ENCODE measurements at places on chromosomes 2 and 18. TPM values are rescaled to one million over a fixed set of nuclear protein-coding genes. Genes with fewer than 3 reads are reported as not detected.

DNA sequence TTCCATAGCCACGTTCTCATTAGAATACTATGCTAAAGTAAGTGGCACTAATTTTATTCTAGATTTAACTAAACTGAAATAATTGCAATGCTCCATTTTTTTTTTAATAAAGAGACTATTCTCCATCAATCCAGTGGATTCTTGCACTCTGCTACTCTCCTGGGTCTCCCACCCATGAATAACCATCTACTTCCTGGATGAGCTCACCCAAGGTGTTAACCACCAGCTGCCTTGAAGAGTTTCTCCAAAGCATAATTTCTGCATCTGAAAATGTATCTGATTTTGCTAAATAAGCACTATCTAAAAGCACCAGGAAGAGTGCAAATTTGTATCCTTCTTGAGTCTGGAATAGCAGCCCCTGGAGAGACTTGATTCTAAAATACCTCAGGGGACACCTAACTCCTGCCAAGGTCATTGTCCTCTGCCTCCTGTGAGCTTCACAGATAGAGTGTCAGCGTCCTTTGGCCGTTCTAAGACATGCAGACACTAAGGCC lies 41.6 kb upstream of the SH3BP4 start:
- no peak for ATAC-seq

DNA sequence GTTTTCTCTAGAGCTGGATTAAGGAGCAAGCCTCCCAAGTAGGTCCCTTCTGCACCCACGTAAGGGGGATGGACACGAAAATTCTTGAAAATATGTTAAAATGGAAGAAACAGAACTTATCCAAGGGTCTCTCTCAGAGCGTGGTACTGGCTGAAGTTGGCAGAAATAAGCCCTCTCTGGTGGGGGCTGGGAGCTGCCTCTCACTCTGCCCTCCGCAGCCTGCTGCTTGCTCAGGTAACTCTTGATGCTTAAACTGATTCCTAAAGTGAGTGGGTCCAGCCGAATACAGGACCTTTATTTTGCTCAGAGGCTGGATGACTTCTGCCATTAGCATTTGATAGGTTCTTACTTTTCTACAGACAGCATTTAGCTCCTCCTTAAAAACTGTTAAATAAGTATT lies 78.1 kb downstream of the SPHKAP start:
- no peak for ATAC-seq

DNA sequence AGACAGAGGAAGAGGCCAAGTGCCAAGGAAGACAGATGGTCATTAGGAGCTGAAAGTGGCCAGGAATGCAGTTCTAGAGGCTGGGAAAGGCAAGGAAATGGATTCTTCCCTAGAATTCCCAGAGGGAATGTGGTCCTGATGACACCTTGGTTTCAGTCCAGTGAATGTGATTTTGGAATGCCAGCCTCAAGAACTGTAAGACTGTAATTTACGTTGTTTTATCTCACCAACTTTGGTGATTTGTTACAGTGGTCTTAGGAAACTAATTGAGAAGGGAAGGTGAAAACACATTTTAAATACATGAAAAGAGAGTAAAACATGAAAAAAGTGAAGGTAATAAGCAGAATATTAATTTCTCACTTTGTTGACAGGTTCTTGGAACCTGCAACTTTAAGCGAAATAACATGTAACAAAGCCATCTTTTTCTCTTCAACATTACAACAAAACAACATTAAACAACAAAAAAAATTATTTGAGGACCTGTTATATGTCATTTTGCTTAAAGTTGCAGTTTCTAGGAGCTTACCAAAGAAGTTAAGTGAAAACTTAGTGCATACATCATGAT lies 370.2 kb downstream of the METTL4 start:
- no peak for ATAC-seq

DNA sequence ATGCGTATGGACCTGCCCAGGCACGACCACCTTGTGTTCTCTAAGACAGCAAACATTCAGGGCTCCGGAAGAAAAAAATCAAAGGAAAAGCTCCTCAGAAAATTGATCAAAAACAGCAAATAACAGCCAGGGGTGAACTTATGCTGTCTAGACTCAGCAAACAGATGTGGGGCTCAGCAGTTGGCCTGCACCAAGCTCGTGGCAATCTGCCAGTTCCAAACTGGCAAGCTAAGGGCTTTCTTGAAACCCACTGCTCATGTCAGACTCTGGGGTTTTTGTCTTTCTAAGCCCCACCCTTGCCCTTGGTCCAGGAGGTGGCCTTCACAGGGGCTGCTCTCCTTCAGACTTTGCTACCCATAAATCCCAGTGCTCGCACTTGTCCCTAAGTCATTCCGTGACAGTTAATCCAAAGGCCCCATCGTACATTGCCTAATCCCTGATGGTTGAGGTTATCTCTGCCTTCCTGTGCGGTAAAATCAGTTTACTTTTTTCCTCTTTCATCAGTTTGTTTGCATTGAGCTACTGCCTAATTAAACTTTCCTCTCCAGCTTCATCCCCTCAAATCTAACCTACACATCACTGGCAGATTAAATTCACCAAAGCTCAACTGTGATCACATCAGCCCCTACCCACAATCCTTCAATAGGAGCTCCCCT lies 408.0 kb downstream of the LRATD1 start:
- ATAC-seq: no peak

GRCh38 chr2:42386682-42387081 lies 25.7 kb upstream of the COX7A2L start:
- ATAC-seq: no peak

- ATAC-seq: no peak
Measured at GRCh38 chr18:902229-902628, 2.4 kb upstream of the ADCYAP1 start.

GRCh38 chr2:24894750-24895149 lies 25.3 kb downstream of the ADCY3 start:
- ATAC-seq: no peak

- no peak for ATAC-seq
Measured at GRCh38 chr2:43897492-43897891, 58.7 kb downstream of the ABCG8 start.

DNA sequence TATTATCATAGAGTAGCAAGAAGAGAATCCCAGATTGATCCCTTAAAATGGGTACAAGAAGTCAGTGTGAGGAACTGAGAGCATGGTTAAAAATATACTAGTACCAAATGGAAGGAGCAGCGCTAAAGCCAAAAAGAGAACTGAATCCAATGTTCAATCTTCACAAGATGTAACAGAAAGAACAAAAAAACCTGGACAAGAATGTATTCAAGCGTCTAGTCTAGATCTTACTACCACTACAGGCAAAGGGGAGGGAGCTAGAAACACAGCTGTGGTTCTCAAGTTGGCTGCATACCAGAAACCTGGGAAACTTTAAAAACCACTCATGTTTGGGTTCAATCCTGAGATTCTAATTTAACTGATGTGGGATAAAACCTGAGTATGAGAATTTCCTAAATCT lies 57.5 kb downstream of the PIAS2 start:
- peak; percentile 20 for ATAC-seq

DNA sequence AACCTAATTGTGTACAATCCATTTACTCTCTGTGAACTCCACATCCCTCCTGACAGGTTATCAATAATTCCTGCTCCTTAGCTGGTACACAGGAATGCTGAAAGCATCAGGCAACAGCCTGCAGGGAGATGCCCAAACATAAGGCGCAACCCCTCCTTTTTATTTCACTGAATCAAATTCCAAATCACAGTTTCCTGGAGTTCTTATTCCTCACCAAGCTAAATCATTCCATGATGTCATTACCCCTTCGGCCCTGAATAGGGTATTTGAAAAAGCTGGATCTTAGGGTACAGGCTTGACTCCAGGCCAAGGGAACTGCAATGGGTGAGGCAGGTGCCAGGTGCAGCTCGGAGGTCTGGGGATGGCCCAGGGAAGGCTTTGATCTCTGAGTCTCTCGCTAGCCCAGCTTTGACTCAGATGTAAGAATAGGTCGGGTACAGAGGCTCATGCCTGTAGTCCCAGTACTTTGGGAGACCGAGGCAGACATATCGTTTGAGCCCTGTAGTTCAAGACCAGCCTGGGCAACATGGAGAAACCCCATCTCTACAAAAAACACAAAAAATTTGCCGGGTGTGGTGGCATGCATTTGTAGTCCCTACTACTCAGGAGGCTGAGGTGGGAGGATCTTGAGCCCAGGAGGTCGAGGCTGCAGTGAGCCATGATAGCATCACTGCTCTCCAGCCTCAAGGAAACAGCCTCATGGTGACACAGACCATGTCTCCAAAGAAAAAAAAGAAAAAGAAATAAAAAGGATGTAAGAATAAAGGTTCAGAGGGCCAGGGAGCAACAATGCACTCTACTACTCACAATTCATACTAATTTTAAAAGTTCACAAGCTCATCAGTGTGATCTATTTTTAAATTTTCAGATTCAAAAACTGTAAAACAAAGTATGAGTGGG lies 6.8 kb downstream of the FHL2 start:
- no peak for ATAC-seq

DNA sequence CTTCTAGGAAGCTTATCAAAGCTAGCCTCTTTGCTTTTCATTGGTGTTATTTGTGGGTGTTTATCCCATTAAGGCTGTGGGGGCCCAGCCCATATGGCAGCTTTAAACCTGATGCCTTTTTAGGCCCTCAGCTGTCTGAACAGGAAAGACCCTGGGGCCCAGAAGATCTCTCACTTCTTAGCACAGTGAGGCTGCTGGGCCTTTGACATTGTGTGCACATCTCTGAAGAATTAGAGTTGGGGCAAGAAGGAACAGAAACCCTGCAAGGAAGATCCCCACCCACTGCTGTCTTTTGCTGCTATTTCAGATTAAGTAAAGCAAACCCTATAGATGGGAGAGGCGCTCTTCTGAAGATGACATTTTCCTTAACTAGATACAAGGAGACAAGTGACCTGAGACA lies 250.0 kb downstream of the SMAD2 start:
- ATAC-seq: no peak

DNA sequence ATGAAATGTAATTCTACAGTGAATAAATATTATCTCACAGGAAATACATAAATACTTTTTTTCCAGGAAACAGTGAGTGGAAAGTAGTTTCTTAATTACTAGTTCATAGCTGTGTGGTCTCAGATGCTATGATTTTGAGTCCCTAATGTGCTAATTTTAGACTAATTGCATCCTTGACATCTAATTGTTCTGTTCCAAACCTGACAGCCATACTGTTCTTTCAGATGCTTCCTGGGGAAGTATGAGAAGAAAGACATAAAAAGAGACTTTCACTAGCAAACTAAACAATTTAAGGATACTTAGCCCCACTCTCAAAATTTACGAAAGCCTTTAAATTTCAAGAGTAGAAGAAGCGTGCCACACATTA lies 350.9 kb upstream of the CDH20 start:
- no peak for ATAC-seq

DNA sequence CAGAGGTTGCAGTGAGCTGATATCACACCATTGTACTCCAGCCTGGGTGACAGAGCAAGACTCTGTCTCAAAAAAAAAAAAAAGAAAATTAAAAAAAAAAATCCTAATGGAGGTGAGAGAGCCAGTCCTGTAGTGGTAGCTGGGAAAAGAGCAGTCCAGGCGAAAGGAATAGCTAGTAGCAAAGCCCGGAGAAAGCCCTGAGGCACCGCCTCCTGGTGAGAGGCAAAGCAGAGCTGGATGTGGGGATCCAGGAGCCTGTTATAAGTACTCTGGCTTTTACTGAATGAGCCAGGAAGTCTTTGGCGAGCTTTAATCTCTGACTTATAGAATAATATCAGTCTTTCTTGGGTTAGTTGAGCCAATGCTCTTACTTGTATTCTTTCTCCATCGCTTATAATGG lies 6.6 kb upstream of the KLHL23 start:
- ATAC-seq: no peak

- ATAC-seq: peak; percentile 50
Measured at GRCh38 chr2:46131-46470, 204 bp downstream of the FAM110C start.

- no peak for ATAC-seq
Measured at GRCh38 chr18:4441098-4441497, 14.0 kb downstream of the DLGAP1 start.

DNA sequence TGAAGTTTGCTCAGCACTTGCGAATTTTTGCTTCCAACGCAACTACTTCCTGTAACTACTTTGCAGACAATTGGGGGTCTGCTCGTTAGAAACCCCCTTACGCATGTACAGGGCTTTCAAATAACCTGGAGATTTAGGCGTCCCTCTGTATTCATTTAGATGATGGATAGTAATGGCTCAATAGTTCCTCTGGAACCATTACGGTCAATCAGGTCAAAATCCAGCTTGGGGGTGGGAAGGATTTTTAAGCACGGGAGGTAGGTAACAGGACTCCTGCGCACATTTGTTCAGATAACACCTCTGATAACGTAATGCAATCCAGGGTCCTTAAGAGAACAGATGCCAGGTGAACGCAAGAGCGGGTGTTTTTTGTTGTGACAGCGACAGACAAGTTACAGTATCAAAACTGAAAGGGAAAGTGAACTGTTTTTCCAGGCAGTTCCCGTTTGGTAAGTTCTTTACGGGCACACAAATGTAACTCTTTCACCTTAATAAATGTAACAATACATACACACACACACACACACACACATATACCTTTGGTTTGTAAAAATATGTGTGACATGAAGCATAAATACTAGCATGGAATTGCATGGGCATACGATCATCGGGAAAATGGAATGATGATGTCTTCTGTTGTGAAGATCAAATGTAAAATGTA lies 3.8 kb upstream of the OSR1 start:
- no peak for ATAC-seq

DNA sequence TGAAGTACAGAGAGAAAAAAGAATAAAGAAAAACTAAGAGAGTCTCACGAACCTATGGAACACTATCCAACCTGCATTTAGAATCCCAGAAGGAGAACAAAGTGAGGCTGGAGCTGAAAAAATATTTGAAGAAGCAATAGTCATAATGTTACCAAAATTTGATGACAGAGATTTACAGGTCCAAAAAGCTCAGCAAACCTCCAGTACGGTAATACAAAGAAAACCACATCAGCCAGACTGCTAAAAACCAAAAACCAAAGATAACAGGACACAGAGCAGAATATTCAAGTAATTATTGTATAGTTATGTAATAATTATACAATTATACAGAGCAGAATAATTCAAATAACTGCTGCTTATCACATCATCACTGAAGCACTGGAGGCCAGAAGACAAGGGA lies 23.7 kb downstream of the ATL2 start:
- ATAC-seq: no peak

The POTEI gene
- total RNA-seq: 0.11 TPM

The SERPINB4 gene
- total RNA-seq: not detected

The PAIP2B gene
- total RNA-seq: 11.0 TPM

The EMILIN1 gene
- total RNA-seq: 23.5 TPM
